ENCODE measurements at places on chromosomes 2 and 18. TPM values are rescaled to one million over a fixed set of nuclear protein-coding genes. Genes with fewer than 3 reads are reported as not detected.

AQP12A gene
- not detected for total RNA-seq

ARHGEF33 gene
- total RNA-seq, result 1.1 TPM

CRYGC gene
- not detected for total RNA-seq

BMP10 gene
- total RNA-seq, result not detected

OR6B2 gene
- total RNA-seq, result not detected

DLX2 gene
- total RNA-seq, result 0.13 TPM

CDKL4 gene
- 0.24 TPM for total RNA-seq

FEV gene
- not detected for total RNA-seq

VIT gene
- total RNA-seq, result not detected

MC2R gene
- total RNA-seq, result not detected

SLC16A14 gene
- total RNA-seq, result 11.6 TPM

IFT172 gene
- total RNA-seq, result 25.5 TPM

CAVIN2 gene
- not detected for total RNA-seq

KATNAL2 gene
- 5.7 TPM for total RNA-seq

MRPS9 gene
- total RNA-seq, result 52.1 TPM

CCDC68 gene
- total RNA-seq, result 0.56 TPM

TMEM169 gene
- 3.6 TPM for total RNA-seq

RETREG2 gene
- 77.5 TPM for total RNA-seq

TMEM17 gene
- total RNA-seq, result 2.1 TPM

CEP76 gene
- 20.9 TPM for total RNA-seq

RAB6C gene
- total RNA-seq, result 0.22 TPM

SLC38A11 gene
- total RNA-seq, result not detected

GLB1L gene
- 10.3 TPM for total RNA-seq

CPLX4 gene
- total RNA-seq, result not detected

MFSD2B gene
- 0.91 TPM for total RNA-seq

DUSP2 gene
- total RNA-seq, result 1.9 TPM

SERPINB4 gene
- not detected for total RNA-seq

PLA2R1 gene
- total RNA-seq, result 1.4 TPM

PAX8 gene
- not detected for total RNA-seq

TMEM127 gene
- 29.2 TPM for total RNA-seq
